HFFc6 (cell line): ENCODE measurements at places on chromosomes 3 and 15. TPM values are rescaled to one million over a fixed set of nuclear protein-coding genes. Genes with fewer than 3 reads are reported as not detected.

- no peak for DNase-seq
Measured at GRCh38 chr3:47874913-47875312, 72.0 kb downstream of the DHX30 start.

Gene DUOX1
- total RNA-seq, result 0.02 to 0.13 TPM (median 0.09 TPM) in 3 replicates

DNA sequence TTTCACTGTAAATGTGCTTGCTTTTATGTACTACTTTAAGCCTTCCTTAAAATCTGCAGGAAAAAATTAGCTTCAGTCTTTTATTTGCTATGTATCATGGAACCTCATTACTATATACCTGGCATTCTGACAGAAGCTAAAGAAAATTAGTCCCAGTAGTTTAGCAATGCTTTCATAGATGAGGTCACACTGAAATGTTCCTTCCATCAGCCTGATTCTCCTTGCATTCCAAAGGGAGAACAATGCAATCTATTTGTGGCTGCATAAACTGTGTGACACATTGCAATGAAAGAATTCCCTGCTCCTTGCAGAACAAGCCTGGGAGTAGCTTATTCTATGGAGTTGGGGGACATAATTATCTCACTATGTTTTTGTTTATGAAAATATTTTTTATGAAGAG, 691.5 kb upstream of the ARPP21 start:
- DNase-seq, result no peak

DNA sequence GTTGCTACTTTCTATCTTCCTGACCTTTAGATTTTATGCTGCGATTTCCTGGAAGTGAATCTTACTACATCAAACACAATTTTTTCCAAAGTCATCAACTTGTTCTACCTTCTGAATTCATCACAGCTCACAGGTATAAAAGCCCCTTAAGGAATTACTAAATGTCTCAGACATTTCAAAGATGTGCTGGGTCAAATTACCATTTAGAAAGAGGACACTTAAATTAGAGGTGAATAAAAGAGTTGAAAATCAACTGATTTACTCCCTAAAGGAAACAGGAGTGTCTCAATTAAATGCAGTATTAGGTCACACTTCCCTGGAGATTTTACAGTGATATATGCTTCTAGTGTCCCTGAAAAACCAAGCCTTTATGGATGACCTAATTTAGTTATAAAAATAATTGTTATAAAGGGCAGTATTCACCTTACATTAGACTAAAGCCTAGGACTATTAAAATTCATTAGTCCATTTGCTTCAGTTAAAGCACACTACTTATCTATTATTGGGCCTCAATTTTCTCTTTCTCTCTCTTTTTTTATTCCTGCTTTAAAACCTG, 128.8 kb downstream of the GMNC start:
- no peak for DNase-seq

GRCh38 chr3:87987952-87988351, 70.9 kb downstream of the CGGBP1 start:
- DNase-seq, result no peak

DNA sequence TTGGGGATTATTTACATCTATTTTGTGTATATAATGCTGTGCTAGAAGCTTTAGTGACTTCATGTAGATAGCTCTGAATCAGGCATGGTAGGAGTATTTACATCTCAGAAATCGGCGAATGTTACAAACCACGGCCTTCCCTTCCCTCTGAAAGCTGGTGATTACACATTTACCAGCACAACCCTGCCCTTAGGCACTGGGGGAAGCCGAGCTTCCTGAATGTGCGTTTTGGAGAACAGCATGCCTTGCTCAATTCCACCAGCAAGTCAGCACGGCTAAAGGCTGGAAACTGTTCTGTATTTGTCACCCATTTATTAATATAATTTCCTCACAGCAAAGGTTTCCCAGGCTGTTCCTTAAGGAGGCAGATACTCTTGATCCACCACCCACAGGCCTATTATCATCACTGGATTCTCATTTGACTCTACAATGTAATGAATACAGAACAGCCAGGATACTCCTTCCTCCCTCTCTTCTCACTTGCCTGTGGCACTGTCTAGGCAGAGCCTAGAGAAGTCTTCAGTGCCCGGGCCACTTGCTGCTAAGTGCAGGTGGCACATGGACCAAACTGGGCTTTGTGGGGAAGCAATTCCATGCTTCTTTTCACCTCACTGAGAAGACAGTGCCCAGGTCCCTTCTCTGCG, 55.2 kb upstream of the CACNA2D3 start:
- DNase-seq, result no peak

- DNase-seq, result peak; percentile 46
Measured at GRCh38 chr15:62850791-62851291, 191.7 kb upstream of the TPM1 start.

Gene UBAP1L
- 0.43 and 0.86 TPM in 2 replicates for total RNA-seq

Gene UPK1B
- 0.12 TPM in 1 of 3 replicates, not detected in the others for total RNA-seq

DNA sequence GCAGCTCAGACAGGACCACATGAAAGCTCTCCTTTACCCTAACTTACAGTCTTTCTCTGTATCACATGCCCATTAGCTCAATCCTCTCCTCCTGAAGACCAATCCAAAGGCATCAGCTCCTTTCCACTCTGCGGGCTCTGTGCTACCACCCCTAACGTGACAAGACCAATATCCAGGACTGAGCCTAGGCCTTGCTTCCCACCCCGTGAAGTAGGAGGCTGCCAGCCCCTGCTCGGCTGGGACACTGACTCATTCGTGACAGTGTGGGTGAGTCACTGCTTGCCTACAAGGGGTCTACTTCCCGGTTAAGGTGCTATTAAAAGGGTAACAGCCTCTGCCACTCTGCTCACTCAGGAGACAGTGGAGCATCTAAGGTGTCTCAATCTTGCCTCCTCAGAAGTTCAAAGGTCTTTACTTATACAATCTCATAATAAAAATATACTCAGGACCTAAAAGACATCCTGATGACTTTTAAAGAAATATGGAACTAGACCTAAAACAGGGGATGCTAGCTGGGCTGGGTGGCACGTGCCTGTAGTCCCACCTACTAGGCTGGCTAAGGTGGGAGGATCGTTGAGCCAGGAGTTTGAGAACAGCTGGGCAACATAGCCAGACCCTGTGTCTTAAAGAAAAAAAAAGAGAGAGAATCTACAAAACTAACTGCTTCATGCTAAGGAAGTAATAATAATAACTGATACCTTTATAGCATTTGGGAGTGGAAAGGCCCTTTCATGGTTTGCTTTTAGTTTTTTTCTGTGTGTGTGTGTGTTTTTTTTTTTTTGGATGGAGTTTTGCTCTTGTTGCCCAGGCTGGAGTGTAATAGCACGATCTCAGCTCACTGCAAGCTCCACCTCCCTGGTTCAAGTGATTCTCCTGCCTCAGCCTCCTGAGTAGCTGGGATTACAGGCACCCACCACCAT, 55.0 kb downstream of the TMEM44 start:
- peak; percentile 82 for DNase-seq

- no peak for DNase-seq
Measured at GRCh38 chr3:195063581-195064193, 207.3 kb downstream of the XXYLT1 start.

GRCh38 chr3:111862974-111863373, 3.9 kb downstream of the PHLDB2 start:
- DNase-seq, result no peak

DNA sequence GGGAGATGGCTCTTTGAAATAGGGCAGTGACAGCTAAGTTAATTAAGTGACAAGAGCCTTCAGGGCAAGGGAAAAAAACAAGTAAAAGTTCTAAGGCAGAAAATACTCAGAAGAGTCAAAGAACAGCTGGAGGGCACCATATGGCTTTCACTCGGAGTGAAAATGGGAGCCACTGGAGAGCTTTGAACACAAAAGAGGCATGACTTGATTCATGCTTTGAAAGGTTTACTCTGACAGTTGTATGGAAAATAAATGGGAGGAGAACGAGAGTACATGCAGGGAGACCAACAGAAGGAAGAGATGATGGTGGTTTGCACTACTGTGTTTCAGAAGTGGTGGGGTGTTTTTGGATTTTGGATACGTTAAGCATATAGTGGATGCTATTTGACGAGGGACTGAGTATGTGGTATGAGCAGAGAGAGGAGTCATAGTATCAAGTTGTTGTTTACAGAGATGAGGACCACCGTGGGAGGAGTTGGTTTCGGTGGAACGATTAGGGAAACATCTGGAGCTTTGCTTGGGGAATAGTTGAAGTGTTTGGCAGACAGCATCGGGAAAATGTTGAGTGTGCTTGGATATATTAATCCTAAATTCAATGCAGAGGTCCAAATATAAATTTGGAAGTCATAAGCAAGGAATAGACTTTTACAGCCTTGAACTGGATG, 411.5 kb downstream of the GABRG3 start:
- DNase-seq, result no peak

Gene CMSS1
- 27.3 to 38.7 TPM (median 38.4 TPM) in 3 replicates for total RNA-seq
